ENCODE measurements at places on chromosomes 2 and 18. TPM values are rescaled to one million over a fixed set of nuclear protein-coding genes. Genes with fewer than 3 reads are reported as not detected.

Gene TMEM169
- total RNA-seq, result 34.8 TPM

Gene MDH1B
- 2.0 TPM for total RNA-seq

Gene CHRND
- total RNA-seq, result 5.8 TPM

- DNase-seq, result no peak
These were observed 201.1 kb downstream of the PTH2R start for GRCh38 chr2:208607694-208608093.

- no peak for DNase-seq
These were observed 163.1 kb upstream of the PID1 start for GRCh38 chr2:229434187-229434586.

GRCh38 chr2:11492720-11493119 lies 26.8 kb upstream of the E2F6 start:
- no peak for DNase-seq

DNA sequence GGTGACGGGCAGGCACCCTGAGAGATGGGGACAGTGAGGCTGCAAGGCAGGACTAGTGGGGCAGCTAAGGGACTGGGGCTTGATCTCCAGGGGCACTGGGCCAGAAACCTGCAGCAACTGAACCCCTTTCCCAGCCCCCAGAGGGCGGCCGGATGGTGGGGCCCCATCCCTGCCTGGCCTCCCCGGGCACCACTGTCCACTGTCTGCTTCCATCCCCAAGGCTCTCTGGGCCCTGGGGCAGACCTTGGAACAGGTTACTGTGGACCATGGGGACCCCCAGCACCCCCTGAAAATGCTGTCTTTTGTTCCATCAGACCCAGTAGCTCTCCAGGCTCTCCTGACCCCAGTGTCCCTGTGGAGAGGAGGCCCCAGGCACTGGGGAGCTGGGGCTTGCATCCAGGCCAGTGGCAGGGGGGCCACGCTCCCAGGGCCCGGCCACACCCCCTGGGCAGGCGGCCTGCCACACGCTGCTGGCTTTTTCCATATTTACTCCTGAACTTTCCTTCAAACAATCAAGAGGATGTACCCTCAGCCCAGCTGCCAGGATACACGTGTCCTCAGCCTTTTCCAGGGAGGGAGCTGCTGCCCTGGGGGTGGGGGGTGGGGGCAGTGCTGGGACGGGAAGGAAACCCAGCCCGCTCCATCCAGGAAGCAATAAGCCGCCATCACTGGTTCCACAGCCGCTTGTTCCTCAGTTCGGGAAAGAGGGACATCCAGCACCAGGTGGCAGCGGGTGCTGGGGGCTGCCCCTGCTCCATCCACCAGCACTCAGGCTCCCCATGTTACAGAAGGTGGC lies 102.3 kb upstream of the ODC1 start:
- no peak for DNase-seq

DNA sequence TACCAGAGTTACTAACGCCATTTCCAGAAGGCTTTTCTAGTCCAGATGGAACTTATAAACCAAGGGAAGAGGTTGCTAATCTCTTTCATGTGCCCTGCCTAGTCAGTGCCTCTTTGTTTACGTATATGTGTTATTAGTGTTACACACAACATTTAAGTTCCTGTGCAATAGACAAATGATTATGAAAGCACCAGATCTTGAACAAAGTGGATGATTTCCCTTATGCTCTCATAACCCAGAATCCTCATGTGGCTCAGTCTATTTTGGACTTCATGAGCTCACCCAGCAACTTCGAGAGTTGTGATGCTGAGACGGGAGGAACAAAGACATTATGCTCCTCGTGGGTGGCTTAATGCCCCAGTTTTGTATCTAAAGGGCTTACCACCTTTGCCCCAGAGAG lies 214.4 kb upstream of the SP5 start:
- DNase-seq, result no peak

All from neural crest cell (in vitro differentiated cells).